Colonic mucosa (tissue), 4 donors: ENCODE measurements at places on chromosomes 16 and 17. TPM values are rescaled to one million over a fixed set of nuclear protein-coding genes. Genes with fewer than 3 reads are reported as not detected.

DNA sequence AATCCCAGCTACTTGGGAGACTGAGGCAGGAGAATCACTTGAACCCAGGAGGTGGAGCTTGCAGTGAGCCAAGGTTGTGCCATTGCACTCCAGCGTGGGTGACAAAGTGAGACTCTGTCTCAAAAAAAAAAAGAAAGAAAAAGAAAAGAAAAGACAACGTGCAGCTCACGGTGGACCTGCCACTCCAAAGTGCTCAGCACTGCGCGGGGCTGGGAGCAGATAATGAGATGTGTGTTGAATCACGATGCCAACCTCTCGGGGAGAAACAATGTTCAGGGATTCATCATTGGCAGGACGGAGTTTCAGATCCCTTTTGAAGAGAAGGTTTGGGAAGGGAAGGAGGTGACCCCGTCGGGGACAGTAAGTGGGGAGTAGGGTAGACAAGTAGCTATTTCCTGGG lies 19.2 kb downstream of the WFDC1 start:
- H3K27me3 ChIP-seq, result no peaks in the 10 kb centered on the region
- no peak overlapping the region for H3K27ac ChIP-seq
- no peak overlapping the region for H3K4me3 ChIP-seq

GRCh38 chr16:73713778-73714495 lies 582.7 kb upstream of the PSMD7 start:
- no peak overlapping the region for H3K27ac ChIP-seq

Gene NEK8
- 6.7 TPM for total RNA-seq

- DNase-seq, result no peak
- no peaks in the 10 kb centered on the region for H3K36me3 ChIP-seq
- H3K4me3 ChIP-seq, result no peak overlapping the region
- no peaks in the 10 kb centered on the region for H3K27me3 ChIP-seq
Measured at GRCh38 chr16:88742896-88743605, 36.7 kb downstream of the CTU2 start.

Gene ABCC12
- total RNA-seq, result not detected

DNA sequence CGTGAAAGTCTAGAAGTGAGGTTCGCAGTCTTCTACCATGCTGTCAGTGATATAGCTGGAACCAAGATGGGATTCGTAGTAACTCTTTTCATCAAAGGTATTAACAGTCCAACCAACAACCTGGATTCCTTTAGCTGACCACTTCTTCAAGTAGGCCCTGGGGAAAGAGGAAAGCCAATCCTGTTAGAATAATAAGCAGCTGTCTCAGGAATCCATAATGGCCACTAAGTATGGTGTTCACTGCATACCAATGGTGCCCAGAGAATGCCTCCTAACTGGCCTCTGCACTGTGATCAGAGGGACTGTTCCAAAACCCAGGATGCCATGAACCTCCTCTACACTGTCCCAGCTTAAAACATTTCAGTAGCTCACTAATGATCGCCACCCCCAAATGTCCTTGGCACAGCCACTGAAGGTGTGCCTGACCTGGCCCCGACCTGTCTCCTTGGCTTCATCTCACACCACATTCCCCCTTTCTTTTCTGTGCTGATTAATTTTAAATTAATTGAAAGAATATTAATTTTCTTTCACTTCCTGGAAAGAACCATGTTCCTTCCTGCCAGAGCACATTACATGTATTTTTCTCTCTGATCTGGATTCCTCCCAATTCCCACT lies 18.3 kb downstream of the GDE1 start:
- H3K4me3 ChIP-seq, result no peak overlapping the region
- H3K4me1 ChIP-seq, result no peaks in the 10 kb centered on the region
- no peak overlapping the region for H3K27ac ChIP-seq

- H3K4me1 ChIP-seq, result no peaks in the 10 kb centered on the region
- no peak overlapping the region for H3K27ac ChIP-seq
- no peak overlapping the region for H3K4me3 ChIP-seq
- no peak for DNase-seq
- no peaks in the 10 kb centered on the region for H3K36me3 ChIP-seq
Measured at GRCh38 chr16:79613009-79613408, 12.5 kb upstream of the MAF start.

Gene OR1F1
- total RNA-seq, result not detected

DNA sequence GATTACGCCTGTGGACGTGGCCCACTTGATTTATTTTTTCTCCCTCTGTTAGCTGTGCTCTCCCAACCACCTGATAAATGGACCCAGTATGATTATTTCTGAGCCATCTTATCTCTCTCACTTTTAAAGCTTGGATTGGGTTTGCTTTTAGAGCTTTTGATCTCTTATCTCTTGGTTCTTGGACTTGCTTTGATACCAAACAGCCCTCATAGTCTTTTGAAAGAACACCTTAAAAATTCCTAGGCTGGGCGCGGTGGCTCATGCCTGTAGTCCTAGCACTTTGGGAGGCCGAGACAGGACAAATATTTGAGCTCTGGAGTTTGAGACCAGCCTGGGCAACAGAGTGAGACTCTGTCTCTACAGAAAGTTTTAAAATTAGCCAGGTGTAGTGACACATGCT lies 25.8 kb downstream of the SMTNL2 start:
- H3K27me3 ChIP-seq, result no peaks in the 10 kb centered on the region
- no peak overlapping the region for H3K27ac ChIP-seq
- H3K36me3 ChIP-seq, result no peaks in the 10 kb centered on the region
- no peaks in the 10 kb centered on the region for H3K4me1 ChIP-seq
- no peak overlapping the region for H3K4me3 ChIP-seq

- no peaks in the 10 kb centered on the region for H3K27me3 ChIP-seq
- H3K4me3 ChIP-seq, result no peak overlapping the region
Measured at GRCh38 chr17:83191388-83192160, 112.2 kb downstream of the METRNL start.

- no peak overlapping the region for H3K4me3 ChIP-seq
- H3K27ac ChIP-seq, result no peak overlapping the region
- no peaks in the 10 kb centered on the region for H3K36me3 ChIP-seq
- no peaks in the 10 kb centered on the region for H3K27me3 ChIP-seq
- peak; percentile 66 for DNase-seq
Measured at GRCh38 chr16:81181013-81181720, 57.3 kb upstream of the BCO1 start.

DNA sequence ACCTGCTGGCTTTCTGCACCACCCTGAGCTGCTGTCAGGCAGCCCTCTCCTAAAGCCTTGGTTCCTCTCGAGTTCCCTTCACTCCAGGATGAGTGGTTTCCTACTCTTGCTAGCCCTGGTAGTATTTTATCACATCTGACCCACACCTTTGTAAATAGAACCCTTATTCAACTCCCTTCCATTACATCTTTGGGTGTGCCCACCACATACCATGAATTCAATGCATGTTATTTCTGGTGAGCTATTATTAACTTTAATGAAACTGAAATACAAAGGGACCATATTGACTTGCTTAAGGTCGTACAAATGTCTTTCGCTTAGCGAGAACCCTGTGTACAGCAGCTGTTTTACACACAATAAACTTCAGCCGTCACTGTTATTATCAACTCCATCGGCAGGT lies 521.3 kb downstream of the GRIN2A start:
- no peak overlapping the region for H3K4me3 ChIP-seq
- no peaks in the 10 kb centered on the region for H3K36me3 ChIP-seq
- no peak for DNase-seq
- no peaks in the 10 kb centered on the region for H3K4me1 ChIP-seq
- no peak overlapping the region for H3K27ac ChIP-seq

- H3K27me3 ChIP-seq, result no peaks in the 10 kb centered on the region
- no peaks in the 10 kb centered on the region for H3K4me1 ChIP-seq
- no peaks in the 10 kb centered on the region for H3K36me3 ChIP-seq
- DNase-seq, result no peak
- peak overlapping the region; percentile 48 for H3K27ac ChIP-seq
- H3K4me3 ChIP-seq, result no peak overlapping the region
Measured at GRCh38 chr17:59756236-59756818, 48.9 kb downstream of the VMP1 start.

- no peak overlapping the region for H3K4me3 ChIP-seq
- DNase-seq, result no peak
- no peaks in the 10 kb centered on the region for H3K27me3 ChIP-seq
- no peaks in the 10 kb centered on the region for H3K36me3 ChIP-seq
- no peak overlapping the region for H3K27ac ChIP-seq
Measured at GRCh38 chr16:19316846-19317245, 31.3 kb downstream of the CLEC19A start.

- H3K4me1 ChIP-seq, result no peaks in the 10 kb centered on the region
- no peak overlapping the region for H3K27ac ChIP-seq
- DNase-seq, result no peak
- H3K27me3 ChIP-seq, result no peaks in the 10 kb centered on the region
Measured at GRCh38 chr17:15444805-15445204, 22.6 kb downstream of the CDRT4 start.

DNA sequence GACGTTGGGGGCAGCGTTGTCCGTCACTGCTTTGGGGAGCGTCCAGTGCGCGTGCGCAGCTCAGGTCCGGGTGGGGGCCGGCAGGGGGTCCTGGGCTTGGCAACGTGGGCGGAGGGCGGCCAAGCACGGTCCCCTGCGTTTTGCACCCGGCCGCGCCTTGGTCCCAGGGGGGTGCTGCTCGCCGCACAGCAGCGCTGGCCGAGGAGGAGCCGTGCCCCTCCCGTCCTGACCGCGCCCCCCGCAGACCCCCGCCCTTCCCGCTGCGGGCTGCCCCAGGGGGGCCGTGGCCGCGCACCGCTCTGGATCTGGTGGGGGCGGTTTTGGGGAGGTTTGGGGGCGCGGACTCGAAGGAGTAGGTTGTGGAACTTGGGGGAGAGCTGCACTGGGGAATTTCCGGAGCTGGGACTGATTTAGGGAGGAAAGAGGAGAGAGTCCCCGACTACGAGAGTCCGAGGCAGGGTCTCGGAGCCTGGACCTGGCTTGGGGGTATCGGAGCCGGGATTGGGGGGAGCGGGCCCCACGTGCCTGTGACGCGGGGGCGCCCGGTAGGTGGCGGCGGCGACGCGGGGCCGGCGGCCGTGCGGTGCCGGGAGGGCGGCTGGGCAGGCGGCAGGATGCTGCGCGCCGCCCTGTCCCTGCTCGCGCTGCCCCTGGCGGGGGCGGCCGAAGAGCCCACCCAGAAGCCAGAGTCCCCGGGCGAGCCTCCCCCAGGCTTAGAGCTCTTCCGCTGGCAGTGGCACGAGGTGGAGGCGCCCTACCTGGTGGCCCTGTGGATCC lies at the start of gene SLC9A5:
Gene SLC9A5, plus strand, starts transcription at position 579 of the 777 bp plus-strand sequence. Its CDS starts 36 bp downstream, at position 615.
- H3K36me3 ChIP-seq, result no peaks in the 10 kb centered on the region
- peaks cover 9% of the 10 kb centered on the region for H3K4me1 ChIP-seq
- no peaks in the 10 kb centered on the region for H3K27me3 ChIP-seq
- no peak within 1 kb of the TSS for H3K27ac ChIP-seq
- H3K4me3 ChIP-seq, result peak within 1 kb of the TSS; percentile 46

DNA sequence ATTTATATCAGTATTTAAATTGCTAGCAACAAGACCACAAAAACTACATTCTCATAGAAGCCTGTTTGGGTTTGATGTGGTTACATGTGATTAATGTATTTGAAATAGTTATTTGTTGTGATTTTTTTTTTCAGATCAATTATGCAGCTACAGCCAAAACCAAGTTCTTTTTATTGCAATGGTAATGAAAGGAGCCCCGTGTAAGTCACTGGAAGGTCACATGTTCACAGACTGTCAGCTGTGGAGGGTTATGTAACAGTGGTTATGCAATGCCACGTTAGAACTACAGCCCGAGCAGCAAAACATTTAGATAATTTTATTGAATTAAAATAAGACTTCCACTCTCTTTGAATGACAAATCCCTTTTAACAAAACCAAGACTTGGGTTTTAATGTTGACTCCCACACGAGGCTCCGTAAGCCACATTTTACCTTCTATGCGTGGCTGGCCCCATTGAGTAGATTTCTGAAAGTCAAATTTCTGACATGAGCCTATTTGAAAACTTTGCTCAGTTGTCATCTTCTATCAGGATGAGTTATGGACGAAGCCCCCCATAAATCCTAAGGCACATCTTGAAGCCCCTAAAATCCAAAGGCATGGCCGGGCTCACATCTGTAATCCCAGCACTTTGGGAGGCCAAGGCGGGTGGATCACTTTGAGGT lies 41.8 kb upstream of the SEC14L1 start:
- peak; percentile 47 for DNase-seq
- H3K4me1 ChIP-seq, result no peaks in the 10 kb centered on the region
- H3K27ac ChIP-seq, result peak overlapping the region; percentile 24
- no peaks in the 10 kb centered on the region for H3K27me3 ChIP-seq
- no peaks in the 10 kb centered on the region for H3K36me3 ChIP-seq
- H3K4me3 ChIP-seq, result no peak overlapping the region

Gene B4GALNT2
- 26.8 TPM for total RNA-seq

Gene ABCA5
- total RNA-seq, result 20.8 TPM
